ENCODE measurements at places on chromosomes 2 and 18.

- no peak for DNase-seq
These were observed 160.2 kb downstream of the NCK2 start for GRCh38 chr2:105904938-105905337.

DNA sequence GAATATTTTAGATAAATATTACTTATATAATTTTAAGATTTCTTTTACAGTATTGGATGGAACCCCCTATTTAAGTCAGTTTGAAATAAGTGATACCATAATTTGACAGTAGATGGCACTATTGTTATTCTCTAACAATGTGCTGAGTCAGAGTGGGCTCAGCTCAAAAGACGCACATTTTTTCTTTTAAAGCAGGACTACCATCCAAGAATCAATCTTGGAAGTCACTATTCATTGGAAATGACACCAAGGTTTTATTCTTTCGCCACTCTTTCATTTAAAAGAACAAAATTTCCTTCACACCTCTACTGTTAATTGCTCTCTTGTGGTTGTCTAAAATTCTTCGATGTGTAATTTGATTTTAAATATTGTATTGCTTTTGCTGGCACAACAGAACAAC, 32.6 kb upstream of the SPAG16 start:
- DNase-seq, result peak; percentile 76

DNA sequence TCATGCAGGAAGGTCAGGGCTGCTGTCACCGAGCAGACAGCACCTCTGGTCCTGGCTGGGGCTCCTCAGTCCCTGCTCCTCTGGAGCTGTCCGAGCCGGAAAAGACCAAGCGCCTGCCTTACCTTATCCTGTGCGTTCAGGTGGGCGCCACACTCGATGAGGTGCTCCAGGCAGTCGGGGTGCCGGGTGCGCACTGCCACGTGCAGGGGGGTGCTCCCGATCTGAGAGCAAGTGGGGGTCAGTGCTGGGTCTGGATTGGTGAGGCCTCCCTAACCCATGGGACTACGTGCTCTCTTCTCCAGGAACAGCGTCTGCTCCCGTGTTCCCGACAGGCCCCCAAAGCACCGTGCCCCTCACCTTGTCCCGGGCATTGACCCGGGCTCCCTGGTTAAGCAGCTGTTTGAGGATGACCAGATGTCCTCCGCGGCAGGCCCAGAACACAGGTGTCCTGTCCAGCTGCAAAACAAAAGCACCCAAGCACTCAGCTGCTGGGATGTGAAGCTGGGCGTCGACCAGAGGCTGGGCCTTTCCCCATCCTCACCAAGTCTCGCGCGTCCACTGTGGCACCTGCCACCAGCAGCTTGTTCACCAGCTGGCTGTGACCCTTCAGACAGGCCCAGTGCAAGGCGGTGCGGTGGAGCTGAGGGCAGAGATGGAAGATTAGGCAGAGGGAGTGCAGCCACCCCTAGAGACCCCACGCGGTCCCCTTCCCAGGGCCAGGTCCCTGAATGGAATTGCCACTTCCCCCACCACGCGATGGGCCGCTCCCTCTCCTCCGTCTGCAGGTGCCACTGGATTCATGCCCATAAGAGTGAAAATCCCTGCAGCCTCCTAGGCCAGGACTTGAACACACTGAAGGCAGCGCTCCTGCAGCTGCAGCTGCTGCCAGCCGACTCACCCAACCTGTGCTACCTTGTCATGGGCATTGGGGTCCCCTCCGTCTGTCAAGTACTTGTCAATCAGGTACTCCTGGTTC, 3.7 kb downstream of the ANKRD23 start:
- no peak for DNase-seq

GRCh38 chr18:74219056-74219455, 70.7 kb downstream of the TIMM21 start:
- DNase-seq, result no peak

DNA sequence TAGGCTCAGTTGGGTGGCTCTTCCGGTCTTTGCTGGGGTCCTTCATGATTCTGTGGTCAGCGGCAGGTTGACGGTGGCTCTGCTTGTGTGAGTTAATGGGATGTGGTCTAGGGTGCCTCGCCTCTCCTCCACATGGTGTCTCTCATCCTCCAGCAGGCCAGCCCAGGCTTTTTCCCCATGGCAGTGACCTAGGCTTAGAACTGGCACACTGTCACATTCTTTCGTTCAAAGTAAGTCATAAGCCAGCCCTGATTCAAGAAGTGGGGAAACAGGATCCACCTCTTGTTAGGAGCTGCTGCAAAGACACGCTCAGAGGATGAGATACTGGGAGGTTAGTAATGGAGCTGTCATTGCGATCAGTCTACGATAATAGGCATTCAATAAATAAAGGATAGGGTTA, 46.0 kb upstream of the CTIF start:
- no peak for DNase-seq

DNA sequence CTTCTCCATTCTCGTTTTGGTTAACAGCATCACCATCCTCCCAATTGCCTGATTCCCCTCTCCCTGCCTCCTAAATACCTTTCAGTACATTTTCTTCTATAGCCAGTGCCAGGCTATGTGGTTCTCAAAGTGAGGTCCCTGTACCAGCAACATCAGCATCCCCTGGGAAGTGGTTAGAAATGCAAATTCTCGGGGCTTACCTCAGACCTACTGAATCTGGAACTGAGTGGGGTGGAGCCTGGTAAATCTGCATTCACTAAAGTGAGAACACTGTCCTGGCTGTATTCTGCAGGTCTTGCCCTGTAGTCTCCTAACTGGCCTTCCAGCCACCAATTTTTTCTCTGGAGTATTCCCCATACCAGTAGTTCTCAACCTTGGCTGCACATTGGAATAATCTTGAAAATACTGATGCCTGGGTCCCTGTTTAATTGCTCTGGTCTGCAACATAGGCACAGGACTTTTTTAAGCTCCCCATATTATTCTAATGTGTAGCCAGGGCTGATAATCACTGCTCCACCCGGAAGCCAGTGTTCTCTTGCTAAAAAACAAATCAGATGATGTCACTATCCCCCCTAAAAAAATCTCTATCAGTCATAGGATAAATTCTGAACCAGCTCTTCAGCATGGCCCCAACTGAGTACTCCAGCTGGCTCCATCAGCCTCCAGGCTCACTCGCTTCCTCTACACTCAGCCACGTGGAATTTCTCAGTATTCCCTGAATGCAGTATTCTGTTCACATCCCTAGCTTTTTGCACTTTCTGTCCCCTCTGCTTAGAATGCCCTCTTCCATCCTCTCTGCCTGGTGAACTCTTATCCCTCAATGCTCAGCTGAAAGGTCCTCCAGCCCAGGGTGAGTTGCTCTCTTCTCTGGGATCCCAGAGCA, 98.4 kb downstream of the CDK15 start:
- DNase-seq, result no peak

DNA sequence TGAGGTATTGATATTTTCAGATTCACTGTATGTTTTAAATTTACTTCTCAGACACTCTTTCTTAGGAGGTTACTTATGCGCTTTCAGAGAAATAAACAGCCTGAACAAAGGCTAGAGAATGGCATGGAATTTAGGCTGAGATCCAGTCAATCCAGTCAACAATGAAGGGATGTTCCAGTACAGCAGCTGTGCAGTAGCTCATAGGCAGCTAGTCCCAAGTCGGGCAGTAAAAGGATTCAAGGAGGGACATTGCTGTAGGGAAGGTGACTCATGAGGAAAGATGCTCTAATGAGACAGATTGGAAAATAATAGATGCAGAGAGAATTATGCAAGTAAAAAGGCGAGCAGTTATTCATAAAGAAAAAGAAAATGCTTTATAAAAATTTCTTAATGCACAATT, 397.9 kb upstream of the RGPD4 start:
- no peak for DNase-seq

DNA sequence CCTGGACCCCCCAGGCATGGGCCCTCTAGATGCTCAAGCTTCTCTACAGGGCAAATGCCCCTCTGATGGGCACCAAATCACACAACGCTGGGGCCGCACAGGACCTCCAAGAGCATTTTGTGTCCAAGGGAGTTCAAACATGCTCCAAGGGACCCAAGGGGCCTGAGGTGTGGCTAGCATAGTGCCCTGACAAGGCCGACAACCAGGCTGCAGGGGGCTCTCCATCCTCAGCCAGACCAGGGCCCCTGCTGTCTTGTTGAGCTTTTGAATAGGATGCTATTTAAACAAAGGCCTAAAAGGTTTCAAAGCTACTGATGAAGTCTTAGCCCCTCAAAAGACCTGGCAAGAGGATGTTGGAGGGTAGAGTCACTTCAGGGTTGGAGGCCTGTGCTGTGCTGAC, 33.1 kb downstream of the EN1 start:
- DNase-seq, result no peak

- DNase-seq, result no peak
These were observed 93.8 kb downstream of the EPB41L3 start for GRCh38 chr18:5449858-5450509.

GRCh38 chr2:401019-401679, 113.3 kb upstream of the ALKAL2 start:
- no peak for DNase-seq

DNA sequence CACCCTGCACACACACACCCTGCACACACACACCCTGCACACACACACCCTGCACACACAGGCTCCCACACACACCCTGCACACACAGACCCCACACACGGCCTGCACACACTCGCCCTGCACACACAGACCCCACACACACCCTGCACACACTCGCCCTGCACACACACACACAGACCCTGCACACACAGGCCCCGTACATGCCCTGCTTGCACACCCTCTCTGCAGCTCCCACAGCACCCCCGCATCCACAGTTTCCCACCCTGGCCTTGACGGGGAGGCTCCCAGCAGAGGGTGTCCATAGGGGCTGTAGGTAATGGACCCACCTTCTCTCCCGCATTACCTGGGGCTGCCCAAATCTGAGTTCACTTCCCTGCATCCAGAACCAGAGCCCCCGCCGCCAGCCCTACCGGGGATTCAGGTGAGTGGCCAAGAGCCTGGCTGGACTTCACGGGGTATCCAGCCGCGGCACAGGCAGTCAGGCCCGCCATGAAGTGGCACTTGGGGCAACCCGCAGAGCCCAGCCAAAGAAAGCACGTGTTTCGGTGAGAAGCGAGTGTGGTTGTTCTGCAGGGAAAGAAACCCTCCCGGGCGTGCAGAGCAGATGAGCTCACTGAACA, 88.6 kb upstream of the GPC1 start:
- no peak for DNase-seq

GRCh38 chr2:26492749-26493515, 15.0 kb upstream of the OTOF start:
- peak; percentile 47 for DNase-seq

DNA sequence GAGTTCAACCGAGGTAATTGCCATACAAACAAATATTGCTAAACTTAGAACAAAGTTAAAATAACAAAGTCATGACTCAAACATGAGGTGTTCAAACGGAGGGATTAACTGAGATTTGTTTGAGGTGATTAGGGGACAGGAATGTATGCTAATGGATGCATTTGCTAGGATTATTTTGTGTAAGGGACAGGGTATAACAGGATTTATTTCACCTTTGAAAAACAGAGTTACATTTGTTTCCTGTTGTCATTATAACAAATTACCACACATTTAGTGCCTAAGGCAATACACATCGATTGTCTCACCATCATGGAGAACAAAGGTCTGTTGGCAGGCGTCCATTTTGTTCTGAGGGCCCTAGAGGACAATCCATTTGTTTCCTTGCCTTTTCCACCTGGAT, 304.3 kb upstream of the CNTNAP5 start:
- DNase-seq, result no peak

DNA sequence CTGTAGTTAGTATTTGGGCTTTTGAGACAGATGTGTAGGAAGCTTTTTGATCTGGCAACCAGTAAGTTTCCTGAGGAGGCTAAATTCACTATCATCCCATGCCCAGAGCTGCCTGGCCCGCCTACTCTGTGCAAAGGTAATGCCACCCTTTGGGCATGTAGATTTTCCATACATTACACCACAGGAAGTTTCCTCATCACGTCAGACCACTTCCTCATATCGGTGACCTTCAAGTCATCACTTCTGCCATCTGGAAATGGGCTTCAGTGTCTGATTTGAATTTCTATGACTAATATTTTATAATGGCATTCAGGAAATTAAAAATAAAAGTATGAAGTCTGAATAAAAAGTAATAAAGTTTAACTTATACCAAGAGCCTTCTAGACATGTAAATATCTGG, 825.4 kb downstream of the DCDC2C start:
- DNase-seq, result no peak

- DNase-seq, result no peak
These were observed 11.4 kb downstream of the ARL6IP6 start for GRCh38 chr2:152729844-152730243.

DNA sequence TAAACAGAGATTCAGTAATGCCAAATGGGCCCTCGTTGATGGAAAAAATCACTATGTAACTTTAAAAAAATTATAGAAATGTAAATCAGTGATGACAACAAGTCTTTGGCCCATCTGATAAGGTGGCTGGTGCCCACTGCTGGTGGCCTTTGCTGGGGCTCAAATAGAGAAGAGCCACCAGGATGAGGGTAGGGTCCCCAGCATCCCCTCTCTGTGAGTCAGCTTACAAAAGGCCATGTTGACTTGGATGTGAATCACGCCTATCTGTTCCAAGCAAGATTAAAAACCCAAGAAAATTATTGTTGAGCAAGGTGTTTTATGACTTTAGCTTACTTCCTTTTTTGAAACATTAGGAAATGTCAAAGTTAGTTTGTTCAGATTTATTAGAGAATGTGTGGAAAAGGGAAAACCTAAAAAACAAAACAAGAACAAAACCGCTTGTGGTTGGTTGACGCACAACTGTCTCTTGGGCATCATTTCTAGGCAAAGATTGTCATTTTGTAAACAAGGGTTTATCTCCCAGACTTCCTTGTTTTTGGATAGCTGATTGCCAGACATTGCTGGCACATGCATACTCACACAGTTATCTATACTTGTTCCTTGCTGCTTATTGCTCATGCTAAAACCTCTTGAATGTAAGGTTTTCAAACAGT, 53.7 kb upstream of the ZNF396 start:
- DNase-seq, result peak; percentile 69

DNA sequence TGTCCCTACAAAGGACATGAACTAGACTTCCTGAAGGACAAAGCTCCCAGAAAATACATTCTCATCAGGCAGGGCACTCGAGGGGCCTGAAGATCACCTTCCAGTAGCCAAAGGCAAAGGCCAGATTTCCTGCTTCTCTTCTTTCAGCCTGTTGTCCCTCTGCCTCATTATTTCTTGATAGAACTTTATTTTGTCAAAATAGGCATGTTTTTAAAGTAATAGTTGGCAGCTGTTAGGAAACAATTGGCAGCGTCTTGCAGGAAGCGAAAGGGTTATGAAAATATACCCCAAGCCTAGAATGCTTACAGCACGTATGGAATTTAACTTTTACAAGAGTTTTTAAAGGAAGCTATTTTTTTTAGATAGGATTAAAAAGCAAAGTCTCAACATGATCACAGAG, 74.9 kb downstream of the LINC00305 start:
- DNase-seq, result no peak
